Foreskin keratinocyte (primary cell): ENCODE measurements at places on chromosomes 3 and 15. TPM values are rescaled to one million over a fixed set of nuclear protein-coding genes. Genes with fewer than 3 reads are reported as not detected.

GRCh38 chr3:172913911-172914655 lies 163.6 kb downstream of the ECT2 start:
- DNase-seq: no peak

DNA sequence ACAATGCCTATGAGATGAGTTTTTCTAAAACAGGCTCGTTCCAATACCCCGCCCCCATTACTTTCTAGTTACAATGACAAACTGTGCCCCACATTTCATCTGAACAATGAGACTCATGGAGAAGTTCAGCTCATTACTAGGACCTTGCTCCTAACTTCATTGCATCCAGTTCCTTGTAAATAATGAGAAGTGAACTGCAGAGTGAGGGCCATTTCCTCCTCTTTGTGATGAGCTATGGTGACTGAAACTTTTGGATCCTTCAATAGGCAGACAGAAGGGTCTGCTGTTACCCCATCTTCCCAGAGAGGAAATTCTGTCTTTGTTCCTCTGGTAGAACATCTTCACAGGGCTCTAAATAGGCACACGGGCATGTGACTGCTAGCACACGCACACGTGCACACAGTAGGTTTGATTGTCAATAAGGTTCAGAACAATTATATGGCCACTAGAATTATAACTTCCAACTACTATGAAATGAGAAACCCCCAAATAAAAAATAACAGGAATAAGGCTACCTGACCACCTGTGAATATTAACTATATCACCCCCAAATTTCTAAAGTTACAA lies 51.8 kb downstream of the SERP1 start:
- DNase-seq: no peak

GRCh38 chr3:65660000-65660598 lies 378.6 kb downstream of the MAGI1 start:
- DNase-seq: no peak

- DNase-seq: peak; percentile 8
Measured at GRCh38 chr15:33067456-33067855, 127.1 kb downstream of the FMN1 start.

Gene PRR20G
- 0.20 and 0.27 TPM in 2 replicates for polyA plus RNA-seq

Gene RTP3
- not detected in 2 replicates for polyA plus RNA-seq
